ENCODE measurements at places on chromosomes 2 and 18. TPM values are rescaled to one million over a fixed set of nuclear protein-coding genes. Genes with fewer than 3 reads are reported as not detected.

CPLX4 gene
- polyA plus RNA-seq, result not detected

YWHAQ gene
- polyA plus RNA-seq, result 87.7 TPM

C2orf81 gene
- polyA plus RNA-seq, result 7.1 TPM

ST8SIA5 gene
- polyA plus RNA-seq, result 30.2 TPM

HJURP gene
- 0.61 TPM for polyA plus RNA-seq

DPP10 gene
- 5.2 TPM for polyA plus RNA-seq

MEIS1 gene
- 75.4 TPM for polyA plus RNA-seq

DNER gene
- polyA plus RNA-seq, result 49.2 TPM

HOXD12 gene
- polyA plus RNA-seq, result not detected

AGFG1 gene
- 13.5 TPM for polyA plus RNA-seq

CXCR2 gene
- polyA plus RNA-seq, result 0.10 TPM

ST6GAL2 gene
- 0.08 TPM for polyA plus RNA-seq

CCBE1 gene
- polyA plus RNA-seq, result 12.0 TPM

FSHR gene
- polyA plus RNA-seq, result not detected

REG1A gene
- not detected for polyA plus RNA-seq

MLPH gene
- 0.57 TPM for polyA plus RNA-seq

DHRS9 gene
- polyA plus RNA-seq, result 0.27 TPM

All from adrenal gland (tissue), 19 donors.